HS-5 (cell line): ENCODE measurements at places on chromosomes 16 and 17.

DNA sequence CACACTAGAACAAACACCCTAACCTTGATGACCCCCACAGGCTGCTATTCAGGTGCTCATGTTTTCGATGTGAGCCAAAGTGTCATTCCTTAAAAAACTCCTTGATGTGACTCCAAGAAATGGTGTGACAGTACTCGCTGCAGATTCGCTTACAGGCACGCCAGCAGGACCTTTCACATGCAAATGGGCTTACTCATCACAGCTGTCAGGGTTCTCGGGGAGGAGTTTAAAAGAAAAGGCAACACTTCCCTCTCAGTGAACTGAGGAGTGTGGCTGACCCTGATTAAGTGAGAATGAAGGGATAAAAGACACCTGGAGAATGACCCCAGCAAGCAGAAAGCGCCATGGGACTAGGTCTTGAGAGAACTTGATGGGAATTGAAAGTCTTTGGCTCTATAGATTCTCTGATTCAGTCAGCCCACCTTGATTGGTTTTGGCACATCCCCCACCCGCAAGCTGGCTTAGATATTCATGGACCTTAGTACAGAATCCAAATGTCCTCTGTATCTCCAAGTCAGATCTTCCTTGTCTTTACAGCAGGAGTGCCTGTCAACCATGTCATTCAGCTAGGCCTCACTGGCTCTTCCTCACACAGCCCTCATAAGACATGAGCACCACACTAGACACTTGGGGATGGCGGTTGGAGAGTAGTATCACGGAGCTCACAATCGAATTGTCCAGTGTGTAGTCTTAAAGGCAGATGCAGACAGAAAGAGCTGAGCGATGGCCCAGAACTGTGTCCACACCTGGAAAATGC lies 82.6 kb downstream of the HIC1 start:
- no peak for DNase-seq

DNA sequence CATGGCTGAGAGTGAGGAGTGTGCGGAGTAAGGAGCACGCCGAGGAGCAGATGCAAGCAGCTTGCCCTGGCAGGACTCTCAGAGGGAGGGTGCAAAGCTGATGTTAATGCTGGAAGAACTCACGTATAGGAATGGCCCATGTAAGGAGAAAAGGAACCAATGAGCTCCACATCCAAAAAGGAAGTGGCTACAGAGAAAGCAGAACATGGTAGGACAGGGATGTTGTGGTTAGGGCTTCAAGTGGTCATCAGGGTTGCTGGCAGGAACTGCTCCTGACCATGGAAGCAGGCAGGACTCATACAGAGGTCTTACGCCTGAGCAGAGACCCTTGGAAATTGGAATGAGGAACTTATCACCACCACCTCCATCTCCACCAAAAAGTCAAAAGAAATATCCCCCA lies 5.2 kb downstream of the MYO1D start:
- DNase-seq = no peak

DNA sequence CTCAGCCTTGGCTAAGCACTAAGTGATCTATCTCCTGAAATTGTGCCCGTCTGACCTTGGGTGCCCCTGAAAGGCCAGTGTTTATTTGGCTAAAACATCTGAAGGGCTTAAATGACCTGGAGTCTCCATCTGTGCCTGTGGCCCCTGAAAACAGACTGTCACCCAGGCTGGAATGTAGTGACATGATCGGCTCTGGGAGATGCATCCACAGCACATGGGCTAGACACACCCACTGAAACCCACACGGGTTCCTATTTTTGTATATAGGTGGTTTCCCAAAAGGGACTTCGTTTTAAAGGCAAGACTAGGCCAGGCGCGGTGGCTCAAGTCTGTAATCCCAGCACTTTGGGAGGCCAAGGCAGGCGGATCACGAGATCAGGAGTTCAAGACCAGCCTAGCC lies 13.5 kb downstream of the CEP295NL start:
- DNase-seq = no peak

DNA sequence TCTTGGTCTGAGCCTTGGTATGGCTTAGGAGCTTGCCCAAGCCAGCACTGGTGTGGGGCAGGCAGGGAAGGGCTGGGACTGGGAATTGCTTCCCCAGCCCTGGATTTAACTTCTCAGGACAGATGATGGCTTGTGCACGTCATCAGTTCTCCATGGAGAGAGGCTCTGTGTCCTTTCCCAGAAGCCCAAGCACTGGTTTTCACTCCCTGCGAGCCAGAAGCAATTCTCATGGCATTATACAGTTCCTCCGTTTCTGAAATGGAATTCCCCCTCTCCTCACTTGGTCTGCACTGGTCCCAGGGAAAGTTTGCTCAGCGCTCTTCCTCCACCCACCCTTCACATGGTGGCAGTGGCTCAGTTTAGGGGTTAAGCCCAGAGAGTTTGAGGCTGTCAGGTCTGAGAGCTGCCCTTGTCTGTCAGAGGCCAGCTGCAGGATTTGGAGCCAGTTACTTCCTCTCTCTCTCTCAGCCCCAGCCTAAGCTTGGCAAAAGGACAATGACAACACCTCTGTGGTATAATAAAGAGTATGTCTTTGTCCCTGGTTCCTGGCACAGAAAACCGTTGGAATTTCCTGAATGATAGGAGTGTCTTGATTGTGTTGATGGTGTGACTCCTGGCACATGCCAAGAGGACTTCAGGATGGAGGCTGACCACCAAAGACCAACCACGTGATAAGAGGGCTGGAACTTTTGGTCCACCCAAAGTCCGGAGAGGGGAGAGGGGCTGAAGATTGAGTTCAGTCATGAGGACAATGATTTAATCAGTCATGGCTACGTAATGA lies 219.6 kb upstream of the TNRC6C start:
- DNase-seq = no peak

DNA sequence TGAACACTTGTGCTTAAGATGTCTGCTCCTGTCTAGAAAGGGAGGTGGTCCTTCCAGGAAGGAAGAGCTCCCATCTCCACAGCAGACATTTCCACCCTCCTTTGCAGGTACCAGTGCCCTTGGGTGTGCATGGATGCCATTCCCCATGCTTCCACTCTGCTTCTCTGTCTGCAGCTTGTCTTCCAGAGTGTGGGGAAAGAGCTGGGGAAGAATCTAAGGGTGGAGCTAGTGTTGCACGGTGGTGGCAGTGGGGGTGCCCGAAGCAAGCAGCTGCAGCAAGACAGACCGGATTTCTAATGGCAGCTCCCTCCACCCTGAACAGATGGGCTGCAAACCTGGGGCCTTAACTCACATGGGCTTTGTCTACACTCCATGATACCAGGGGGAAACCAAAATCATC lies 22.6 kb upstream of the HOXB13 start:
- no peak for DNase-seq

DNA sequence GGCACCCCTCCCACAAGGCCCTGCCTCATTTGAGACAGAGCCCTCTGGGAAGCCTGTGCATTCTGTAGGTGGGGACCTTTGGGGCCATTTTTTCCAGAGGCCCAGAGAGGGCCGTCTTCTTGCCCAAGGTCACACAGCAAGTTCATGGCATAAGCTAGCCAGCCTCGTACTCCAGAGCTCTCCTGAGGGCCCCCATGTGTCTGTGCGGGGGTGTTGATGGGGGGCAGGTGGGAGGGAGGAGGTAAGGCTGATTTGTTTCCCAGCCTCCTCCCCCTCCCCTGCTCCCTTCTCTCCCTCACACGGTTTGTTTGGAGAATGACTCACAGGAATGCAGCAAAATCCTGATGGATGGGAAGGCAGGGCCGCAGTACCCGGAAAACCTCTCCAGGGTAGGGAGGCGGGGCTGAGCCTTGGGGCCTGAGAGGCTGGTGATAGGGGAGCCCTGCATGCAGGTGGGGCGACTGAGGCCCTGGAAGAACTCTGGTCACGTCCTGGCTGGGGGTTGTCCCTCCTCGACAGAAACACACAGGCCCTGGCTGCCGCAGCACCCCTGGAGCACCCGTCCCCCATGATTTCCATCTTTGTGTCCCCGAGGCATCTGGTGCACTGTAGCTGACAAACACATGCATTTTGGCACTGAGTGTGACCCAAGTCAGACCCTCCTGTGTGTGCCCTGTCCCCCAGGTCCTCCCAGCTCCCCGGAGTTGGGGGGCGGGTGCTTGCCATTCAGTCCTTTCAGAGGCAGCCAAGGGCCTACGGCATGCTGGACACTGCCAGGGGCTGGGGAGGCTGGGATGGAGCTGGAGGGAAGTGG lies 29.7 kb downstream of the RAI1 start:
- DNase-seq = peak; percentile 72

GRCh38 chr17:78442648-78443218 lies 64.3 kb downstream of the PGS1 start:
- no peak for DNase-seq

- no peak for DNase-seq
Measured at GRCh38 chr17:67017910-67018309, 26.4 kb upstream of the CACNG1 start.

DNA sequence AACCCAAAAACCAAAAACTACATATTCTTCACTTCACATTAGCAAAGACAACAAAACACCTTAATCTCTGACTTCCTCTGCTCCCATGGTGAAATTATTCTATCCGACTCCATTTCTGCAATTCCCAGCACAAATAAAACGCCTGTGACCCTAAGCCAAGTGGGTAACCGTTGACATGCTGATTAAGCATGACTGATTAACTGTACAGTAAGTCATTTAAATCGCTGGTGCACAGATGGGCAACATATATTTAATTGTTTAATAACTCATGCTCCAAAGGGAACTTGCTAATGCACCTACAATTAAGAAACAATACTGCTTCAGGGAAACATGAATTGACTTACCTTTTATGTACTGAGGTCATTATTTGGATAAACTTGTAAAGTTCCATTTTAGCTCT lies 436.7 kb downstream of the KIF2B start:
- no peak for DNase-seq
